Activated naive CD8-positive, alpha-beta T cell treated with anti-CD3 and anti-CD28 coated beads, Interleukin-2, amount 10 ng/mL, durations not matched to agents 7 days and 5 days (primary cell): ENCODE measurements at places on chromosomes 1 and 21. TPM values are rescaled to one million over a fixed set of nuclear protein-coding genes. Genes with fewer than 3 reads are reported as not detected.

GRCh38 chr1:112429749-112430148, 33.7 kb downstream of the CTTNBP2NL start:
- DNase-seq: no peak

- DNase-seq: no peak
These were observed 27.5 kb upstream of the ROR1 start for GRCh38 chr1:63746129-63746864.

- DNase-seq: no peak
These were observed 126.9 kb upstream of the LMO4 start for GRCh38 chr1:87201768-87202167.

DNA sequence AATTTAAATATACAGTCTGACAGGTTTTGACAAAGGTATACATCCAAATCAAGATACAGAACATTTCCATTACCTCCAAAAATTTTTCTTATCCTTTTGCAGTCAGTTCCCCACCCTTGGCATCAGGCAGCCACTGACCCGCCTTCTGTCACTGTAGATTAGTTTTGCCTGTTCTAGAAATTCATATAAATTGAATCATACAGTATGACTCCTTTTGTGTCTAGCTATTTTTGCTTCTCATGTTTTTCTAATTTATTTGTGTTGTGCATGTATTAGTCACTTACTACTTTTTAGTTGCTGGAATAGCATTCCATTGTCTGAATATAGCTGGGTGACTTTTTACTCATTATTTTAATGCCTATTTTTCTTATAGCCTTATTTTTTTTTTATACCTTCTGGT, 3.8 kb downstream of the UTP25 start:
- DNase-seq: no peak

GRCh38 chr21:34017039-34017961, 56.1 kb upstream of the MRPS6 start:
- no peak for DNase-seq

- DNase-seq: no peak
These were observed 19.0 kb downstream of the YARS1 start for GRCh38 chr1:32798191-32798590.

GRCh38 chr1:37728416-37728815, 36.1 kb downstream of the CDCA8 start:
- no peak for DNase-seq

GRCh38 chr1:8465692-8466091, 147.8 kb downstream of the SLC45A1 start:
- no peak for DNase-seq

DNA sequence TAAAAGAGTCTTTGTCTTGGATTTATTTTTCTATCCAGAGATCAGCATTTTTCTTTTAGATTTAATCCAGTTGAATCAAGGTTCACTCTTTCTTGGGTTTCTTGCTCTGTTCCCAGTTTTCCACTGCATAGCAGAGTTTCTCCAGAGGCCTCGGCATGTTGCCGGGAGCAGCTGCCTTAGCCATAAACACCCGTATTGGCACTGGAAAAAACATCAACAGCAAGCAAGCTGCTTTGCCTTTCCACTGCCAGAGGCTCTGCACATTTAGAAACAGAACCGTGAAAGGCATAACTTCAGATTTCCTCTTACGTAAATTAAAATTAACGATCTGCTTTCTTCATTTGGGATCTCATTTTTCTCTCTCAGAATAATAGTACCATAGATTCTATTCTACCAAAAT, 181.8 kb upstream of the L1TD1 start:
- DNase-seq: no peak

- DNase-seq: no peak
These were observed 3.0 kb downstream of the HLX start for GRCh38 chr1:220882061-220882891.

Gene TRABD2B
- total RNA-seq: not detected

Gene OR2T35
- total RNA-seq: not detected

Gene KCNE2
- not detected for total RNA-seq

Gene LCE2C
- not detected for total RNA-seq

Gene OR6N2
- not detected for total RNA-seq

Gene PTCH2
- 1.0 TPM for total RNA-seq

Gene PRAMEF4
- total RNA-seq: not detected

Gene NTMT2
- total RNA-seq: not detected

Gene CYP4A11
- total RNA-seq: not detected

Gene REN
- not detected for total RNA-seq

Gene CCDC181
- total RNA-seq: not detected

Gene ZSWIM5
- total RNA-seq: 1.9 TPM

Gene SERINC2
- not detected for total RNA-seq

Gene MAP3K21
- total RNA-seq: 1.3 TPM
